ENCODE measurements at places on chromosomes 11 and 22.

DNA sequence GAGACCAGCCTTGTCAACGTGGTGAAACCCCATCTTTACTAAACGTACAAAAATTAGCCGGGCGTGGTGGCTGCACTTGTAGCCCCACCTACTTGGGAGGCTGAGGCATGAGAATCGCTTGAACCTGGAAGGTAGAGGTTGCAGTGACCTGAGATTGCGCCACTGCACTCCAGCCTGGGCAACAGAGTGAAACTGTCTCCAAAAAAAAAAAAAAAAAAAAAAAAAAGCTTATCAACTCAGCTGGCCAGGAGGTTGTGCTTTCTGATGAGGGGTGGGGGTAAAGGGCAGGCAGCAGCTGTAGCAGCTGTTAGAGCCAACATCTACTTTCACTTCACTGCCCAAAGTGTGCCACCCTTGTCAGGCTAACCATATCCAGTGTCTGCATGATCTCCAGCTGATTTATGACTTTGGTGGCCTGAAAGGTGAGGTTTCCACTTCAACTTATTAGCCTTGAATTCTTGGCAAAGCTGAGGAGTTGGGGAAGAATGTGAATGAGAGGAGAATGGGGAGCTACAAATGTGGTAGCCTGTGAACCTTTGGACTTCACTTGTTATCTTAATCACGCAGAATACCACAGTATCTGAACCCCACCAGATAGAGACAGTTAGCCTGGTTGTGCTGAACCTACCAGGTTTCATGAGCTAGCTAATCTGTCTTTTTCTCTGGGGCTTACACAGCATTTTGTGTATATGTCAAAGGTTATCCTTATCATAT lies 19.6 kb downstream of the RNF121 start:
- no peak for DNase-seq

GRCh38 chr11:134589129-134589528 lies 177.1 kb upstream of the B3GAT1 start:
- no peak for DNase-seq

DNA sequence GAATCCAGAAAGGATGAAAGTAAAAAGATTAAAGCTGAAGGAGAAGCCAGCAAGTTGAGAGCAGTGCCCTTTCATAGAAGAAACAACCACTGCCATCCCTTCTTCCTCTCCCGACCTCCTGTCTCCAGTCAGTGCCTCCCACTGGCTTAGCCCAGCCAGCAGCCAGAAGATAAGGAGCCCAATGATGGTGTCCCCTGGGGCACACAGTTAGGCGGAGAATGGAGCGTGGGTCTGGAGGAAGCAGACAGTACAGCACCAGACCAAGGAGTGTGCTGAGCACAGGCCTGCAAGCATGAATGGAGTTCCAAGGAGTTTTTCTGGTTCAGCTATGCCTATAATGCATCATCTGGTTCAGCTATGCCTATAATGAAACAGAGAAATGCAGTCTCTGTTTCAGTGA lies 54.3 kb upstream of the TNRC6B start:
- DNase-seq = no peak

GRCh38 chr22:37880668-37881440 lies 25.2 kb upstream of the MICALL1 start:
- no peak for DNase-seq

- no peak for DNase-seq
Measured at GRCh38 chr22:30248484-30248883, 1.9 kb upstream of the LIF start.

- DNase-seq = no peak
Measured at GRCh38 chr22:43174941-43175531, 11.9 kb downstream of the TTLL12 start.

DNA sequence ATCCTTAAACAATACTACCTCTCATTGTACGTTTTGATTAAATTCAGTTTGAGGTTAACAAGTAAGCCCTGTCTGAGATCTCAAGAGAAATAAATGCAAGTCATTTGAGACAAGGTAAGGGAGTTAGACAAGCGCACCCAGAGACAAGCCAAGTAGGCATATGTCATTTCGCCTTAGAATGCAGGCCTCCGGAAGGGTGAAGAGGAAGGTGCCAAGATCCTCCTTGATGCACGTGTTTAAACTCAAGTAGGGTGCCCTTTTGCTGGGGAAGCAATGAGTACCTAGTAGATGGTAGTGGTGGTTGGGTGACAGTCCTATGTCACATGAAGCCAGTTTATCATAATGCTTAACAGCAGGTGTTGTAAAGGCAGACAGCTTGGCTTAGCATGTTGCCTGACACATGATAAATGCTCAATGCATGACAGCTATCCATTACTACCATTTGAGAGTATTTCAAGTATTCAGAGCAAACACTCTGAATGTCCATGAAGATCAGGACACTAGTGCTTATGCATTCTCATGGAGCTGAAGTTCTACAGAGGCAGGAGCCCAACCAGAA lies 415.9 kb downstream of the TMEM135 start:
- no peak for DNase-seq

DNA sequence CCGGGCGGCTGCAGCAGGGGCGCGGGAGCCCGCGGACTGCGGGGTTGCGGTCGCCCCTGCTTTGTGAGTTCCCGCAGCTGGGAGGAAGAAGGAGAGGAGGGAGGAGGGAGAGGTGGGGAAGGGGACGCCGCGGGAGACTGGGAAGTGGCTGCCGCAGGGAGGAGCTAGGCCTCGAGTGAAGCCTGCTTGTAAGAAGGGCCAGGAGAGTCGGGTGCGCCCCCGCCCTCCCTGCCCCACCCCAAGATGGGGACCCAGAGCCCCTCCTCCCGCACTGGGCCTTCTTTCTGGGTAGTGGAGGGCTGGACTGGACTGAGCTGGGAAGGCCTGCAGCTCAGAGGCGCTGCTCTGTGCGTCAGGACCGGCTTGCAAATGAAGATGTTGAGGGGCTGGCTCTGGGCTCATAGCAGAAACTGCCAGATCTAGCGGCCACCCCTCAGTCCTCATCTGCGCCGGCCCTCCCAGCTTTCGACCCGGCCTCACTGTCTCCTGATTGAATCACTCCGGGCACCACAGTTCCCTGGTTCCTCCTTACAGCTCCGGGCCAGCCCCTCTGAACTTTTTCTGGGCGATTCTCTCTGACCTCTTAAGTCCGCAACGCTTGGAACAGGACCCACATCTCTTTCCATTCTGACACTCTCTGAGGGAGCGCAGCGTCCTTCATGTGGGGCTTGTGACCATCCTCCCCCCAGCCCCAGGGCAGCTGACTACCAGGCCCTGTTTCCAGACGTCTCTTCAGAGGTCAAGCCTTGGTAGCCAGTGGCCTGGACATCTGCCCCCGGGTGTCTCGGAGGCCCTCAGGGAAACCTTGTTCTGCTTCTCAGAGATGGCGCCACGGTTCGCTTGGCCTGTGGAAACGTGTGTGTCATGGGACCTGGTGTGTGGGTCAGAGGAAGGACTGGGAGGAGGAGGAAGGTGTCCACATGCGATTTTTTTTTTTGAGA lies 21.9 kb downstream of the SERPINH1 start:
- no peak for DNase-seq

GRCh38 chr11:113504071-113504470 lies 28.9 kb upstream of the DRD2 start:
- no peak for DNase-seq

GRCh38 chr11:133041928-133042882 lies 490.1 kb downstream of the OPCML start:
- DNase-seq = no peak

GRCh38 chr11:15217416-15217815 lies 102.7 kb downstream of the INSC start:
- no peak for DNase-seq

GRCh38 chr11:44017443-44018126 lies 30.2 kb upstream of the ACCSL start:
- DNase-seq = no peak

GRCh38 chr11:125279676-125280418 lies 115.3 kb downstream of the PKNOX2 start:
- no peak for DNase-seq

DNA sequence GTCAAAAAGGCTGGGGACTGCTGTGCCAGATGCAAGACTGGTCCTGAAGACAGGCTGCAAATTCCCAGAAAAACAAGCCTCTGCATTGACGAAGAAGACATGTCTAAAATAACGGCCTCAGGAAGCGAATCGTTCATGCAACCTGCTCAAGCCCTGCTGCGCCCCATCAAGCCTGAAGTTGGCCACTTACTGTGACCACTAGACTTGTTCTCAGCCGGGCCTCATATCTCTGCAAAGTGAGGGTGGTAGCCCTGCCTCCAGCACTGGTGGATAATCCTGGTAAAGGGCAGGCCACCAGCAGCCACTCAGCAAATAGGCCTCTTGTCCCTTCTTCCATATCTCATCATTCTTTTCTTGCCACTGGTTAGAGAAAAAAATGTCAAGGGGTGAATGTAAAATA lies 11.8 kb downstream of the LTO1 start:
- DNase-seq = no peak

GRCh38 chr11:48011102-48011797 lies 30.9 kb downstream of the PTPRJ start:
- no peak for DNase-seq

DNA sequence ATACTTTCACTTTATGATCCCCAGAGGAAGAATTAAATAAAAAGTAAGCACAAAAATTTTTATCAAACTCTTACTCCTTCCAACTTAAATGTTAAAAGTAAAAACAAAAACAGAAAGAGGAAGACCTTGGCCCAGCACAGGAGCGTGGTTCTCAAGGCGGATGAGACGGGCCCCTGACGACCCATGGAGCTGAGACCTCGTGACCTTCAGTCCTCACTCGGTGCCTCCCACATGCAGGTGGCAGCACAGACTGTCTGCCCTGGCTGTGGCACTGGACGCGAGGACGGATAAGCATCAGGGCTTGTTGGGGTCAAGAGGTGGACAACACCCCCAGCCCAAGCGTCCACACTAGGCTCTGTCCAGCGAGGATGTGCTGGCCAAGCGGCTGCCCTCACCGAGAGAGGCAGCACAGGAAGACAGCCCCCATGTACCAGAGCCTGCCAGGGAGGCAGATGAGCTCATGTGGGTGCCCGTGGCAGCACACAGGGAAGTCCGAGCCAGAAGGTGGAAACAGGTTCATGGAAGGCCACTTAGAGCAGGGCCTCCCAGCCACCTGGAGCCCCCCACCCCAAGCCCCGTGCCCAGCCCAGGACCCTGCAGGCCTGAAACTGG lies 1389.8 kb downstream of the TBC1D22A start:
- DNase-seq = no peak

GRCh38 chr11:102007567-102008437 lies 39.4 kb upstream of the CFAP300 start:
- no peak for DNase-seq

DNA sequence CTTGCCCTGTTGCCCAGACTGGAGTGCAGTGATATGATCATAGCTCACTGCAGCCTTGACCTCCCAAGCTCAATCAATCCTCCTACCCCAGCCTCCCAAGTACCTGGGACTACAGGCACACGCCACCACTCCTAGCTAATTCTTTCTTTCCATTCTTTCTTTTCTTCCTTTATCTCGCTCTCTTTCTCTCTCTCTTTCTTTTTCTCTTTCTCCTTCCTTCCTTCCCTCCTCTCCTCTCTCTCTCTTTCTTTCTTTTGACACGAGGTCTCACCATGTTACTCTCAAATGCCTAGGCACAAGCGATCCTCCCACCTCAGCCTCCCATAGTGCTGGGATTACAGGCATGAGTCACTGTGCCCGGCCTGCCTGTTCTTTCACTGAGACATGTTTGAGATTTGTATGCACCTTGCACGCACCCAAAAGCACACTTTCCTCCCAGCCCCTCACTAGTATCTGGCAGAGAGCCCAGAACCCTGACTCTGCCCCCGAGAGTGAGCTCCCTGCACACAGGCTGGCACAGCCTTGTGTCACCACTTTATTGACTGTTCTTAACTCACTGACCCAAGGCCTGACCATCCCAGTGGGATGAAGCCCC lies 56.8 kb downstream of the CD6 start:
- peak; percentile 74 for DNase-seq

DNA sequence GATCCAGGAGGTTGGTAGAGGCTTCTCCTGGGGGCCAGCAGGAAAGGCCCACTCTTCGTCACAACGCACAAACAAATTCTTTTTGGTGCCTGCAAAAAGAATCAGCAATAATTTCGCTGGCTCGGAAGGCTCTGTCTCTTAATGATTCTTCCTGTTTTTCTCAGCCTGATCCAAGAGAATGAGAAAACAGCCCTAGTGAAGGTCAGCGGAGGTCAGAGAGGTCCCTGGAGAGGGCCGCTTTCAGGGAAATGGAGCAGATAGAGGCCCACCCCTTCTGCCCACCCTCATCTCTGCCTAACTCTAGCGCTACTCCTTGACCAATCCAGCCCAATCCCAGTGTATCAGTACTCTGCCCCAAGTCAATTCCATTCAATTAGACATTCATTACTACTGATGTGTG lies 19.2 kb downstream of the LRRC55 start:
- DNase-seq = no peak

DNA sequence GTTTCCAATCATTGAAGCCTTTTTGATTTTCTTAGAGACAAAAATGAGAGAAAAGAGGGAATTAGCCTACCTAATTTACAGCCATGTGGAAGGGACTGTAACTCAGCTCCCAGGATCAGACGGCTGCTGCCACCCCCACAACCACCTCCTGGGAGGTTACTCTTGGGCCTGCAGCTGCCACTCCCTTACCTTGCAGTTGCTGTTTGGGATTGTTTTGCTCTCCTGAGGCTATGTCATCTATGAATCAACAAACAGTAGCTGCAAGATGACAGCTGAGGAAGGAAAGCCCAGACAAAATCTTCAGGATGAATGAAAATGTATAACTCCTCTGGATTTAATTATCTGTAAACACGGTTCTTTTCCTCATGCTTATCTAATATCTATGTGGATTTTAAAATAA lies 28.0 kb upstream of the ZC3H12C start:
- no peak for DNase-seq

DNA sequence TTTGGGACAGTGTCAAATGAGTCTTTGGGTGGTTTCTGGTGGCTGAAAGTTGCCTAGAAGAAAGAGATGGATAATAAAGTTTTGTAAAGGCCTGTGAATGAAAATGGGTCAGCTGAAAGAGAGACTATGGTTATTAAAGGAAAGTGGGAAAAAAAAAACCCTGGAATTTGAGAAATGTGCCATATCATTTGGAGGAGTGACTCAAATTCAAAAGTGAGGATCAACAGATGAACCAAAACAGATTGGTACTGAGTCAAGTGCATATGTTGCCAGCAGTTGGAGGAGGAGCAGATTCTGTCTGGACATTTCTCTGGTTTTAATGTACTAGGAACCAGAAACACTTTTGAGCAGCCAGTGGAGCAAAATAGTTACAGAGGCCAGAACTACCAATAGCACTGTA lies 339.8 kb downstream of the KCNA4 start:
- DNase-seq = no peak

All from activated T-cell treated with anti-CD3 and anti-CD28 coated beads, Interleukin-2, amount 50 U/mL, for 4 hours (primary cell).